ENCODE measurements at places on chromosomes 2 and 18.

DNA sequence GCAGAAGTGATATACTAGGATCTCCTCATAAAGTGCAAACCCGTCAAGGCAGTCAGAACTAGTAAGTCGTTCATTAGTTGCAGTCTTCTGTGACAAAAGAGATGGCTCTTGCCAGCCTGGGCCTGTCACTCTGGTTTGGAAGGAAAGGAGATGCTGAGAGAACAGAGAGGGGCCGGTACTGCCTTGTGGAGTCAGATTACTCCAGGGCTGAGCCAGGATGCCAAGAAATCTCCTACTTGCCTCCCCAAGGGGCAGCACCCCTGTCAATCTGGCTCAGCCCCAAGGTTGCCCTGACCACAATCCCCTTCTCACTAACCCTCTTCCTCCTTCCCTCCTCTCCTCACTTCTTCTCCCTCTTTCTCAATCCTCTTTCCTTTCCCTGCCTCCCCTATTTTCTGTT is 62.9 kb upstream of the ASPRV1 start:
- DNase-seq = no peak

GRCh38 chr2:75729861-75730260 is 19.1 kb upstream of the GCFC2 start:
- no peak for DNase-seq

GRCh38 chr2:238170386-238171071 is 11.8 kb downstream of the ERFE start:
- no peak for DNase-seq

GRCh38 chr18:24459772-24460171 is 665 bp upstream of the HRH4 start:
- no peak for DNase-seq

GRCh38 chr2:184685999-184686841 is 87.9 kb downstream of the ZNF804A start:
- no peak for DNase-seq

- no peak for DNase-seq
These were observed 36.2 kb upstream of the IGFBP2 start for GRCh38 chr2:216596980-216597509.

DNA sequence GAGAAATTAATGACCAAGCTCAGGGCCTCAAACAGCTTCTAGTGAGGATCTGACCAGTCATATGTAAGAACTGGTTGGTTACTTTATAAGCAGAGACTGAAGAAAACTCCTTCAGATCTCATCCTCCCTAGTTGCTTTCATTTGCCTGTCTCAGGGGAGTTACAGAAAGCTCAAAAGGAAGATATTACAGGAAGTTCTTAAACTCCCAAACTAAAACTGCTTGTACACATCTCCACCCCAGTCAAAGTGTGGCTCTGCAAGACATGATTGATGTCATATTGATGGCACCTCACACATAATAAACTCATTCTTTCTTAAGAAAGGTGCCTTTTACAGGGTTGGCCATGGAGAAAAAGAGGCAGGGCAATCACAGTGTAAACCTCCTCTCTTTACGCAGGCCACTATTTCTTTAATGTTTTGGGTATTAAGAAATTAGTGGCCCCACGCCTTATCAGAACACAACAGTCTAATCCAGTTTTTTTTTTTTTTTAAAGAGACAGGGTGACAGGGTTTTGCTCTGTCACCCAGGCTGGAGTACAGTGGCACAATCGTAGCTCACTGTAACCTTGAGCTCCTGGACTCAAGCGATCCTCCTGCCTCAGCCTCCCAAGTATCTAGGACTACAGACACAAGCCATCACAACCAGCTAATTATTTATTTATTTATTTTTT is 62.6 kb upstream of the STK17B start:
- no peak for DNase-seq

DNA sequence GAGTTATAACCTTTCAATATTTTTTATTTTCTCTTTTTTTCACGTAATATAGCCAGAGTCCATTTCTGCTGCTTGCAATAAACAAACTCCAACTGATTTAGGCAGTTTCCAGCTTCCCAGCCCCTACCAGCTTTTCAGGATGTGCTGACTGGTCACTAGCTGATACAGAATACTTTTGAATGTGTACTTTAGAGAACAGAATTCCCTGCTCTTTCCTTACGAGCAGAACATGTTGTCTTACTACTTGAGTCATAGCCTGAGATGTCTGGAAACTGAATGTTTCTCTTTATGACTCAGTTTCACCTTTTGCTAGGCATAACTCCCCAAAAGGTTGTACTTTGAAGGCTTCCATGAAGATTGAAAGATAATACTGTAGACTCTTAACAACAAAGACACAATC is 44.5 kb upstream of the KCNE4 start:
- no peak for DNase-seq
